ENCODE measurements at places on chromosomes 5 and 9.
A peak's percentile ranks its signal among the peaks of the same experiment; 100 is the strongest.

- peak; percentile 46 for DNase-seq
Measured at GRCh38 chr5:150596313-150596712, 44.1 kb upstream of the SYNPO start.

GRCh38 chr5:80239680-80240367 is 16.0 kb downstream of the SERINC5 start:
- DNase-seq: peak; percentile 57

- no peak for DNase-seq
Measured at GRCh38 chr9:93634311-93635185, 58.2 kb downstream of the PHF2 start.

DNA sequence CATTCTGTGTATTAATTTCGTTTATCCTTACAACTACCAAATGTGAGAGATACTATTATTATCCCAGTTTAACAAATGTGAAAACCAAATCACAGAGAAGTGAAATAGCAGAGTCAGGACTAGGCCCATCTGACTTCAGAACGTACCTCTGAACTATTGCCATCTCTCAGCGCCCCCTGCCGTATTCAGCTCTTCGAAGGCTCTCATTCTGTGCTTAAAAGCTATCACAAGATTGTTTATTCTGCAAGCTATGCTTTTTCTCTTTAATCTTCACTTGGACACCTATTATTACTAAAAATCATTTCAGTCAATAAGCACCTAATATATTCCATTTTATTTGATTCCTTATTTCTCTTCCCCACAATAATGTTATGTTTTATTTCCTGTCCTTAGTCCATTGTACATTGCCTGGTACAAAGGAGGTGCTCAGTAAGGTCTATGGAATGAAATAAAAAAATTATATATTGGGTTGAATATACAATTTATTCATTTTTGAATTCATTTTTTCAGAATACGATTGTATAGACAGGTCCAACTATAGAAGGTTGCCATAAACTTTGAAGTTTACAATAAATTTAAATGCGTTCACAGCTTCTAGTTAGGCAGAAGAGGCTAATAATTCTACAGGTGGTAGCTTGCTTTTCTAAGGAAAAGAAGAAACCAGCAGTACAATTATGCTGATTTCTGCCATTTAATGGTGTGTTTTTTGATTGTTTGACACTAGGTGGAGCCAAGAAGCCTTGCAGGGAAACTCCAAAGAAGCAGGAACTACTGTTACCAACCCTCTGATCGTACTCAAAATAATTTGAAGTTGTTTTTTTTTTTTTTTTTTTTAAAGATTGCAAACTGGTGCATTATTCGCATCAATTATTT is 202.2 kb upstream of the DMRTA1 start:
- DNase-seq: peak; percentile 81

- peak; percentile 72 for DNase-seq
Measured at GRCh38 chr5:169914766-169915165, 65.5 kb downstream of the INSYN2B start.

DNA sequence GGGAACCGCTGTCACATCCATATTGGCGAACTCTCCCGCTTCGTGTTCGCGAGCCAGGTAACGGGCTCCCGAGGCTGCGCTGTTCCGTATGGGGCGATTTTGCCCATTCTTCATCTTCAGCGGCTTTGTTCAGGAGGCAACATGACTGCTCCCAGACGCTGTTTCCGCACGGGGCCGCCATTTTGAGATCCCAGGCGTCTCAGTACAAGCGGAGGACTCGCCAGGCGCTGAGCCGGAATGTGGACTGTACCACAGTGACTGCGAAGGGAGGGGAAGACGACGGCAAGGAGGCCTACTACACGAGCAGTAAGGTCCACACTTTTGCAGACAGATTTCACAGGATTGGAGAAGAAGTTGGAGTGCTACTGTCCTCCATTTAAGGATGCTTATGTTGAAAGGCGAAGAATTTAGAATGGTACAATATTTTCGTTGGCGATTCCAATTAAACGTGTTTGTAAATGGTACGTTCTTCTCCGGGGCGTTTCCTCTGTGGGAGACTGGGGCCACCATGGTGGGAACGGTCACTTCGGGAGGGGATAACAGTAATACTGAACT is 41.6 kb upstream of the ZNF300 start:
- peak; percentile 93 for DNase-seq

GRCh38 chr5:168295574-168296201 is 4.2 kb downstream of the WWC1 start:
- peak; percentile 68 for DNase-seq

DNA sequence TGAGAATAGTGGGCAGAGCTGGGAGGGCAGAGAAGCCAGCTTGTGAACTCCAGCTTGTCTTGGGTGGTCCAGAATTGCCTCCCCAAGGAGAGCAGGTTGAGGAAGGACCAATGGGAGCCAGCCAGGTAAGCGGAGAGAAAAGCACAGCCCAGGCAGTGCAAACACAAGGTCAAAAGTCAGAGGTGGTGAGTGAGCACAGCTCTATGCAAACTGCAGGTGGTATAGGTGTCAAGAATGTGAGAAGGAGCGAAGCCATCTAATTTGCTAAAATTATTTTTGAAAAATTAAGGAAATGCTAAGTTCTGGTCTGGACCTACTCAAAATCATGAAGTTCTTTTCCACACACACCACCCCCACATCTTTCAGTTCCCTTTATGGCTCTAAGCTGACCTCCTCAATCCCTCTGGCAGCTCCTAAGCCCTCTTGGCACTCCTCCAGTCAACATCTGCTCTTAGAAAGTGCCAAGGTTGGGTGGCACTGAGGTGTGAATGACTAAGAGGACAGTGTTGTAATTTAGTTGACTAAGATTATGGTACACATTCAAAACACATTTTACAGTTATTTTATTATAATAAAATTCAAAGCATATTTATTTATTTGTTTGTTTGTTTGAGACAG is 6.6 kb upstream of the OTULINL start:
- no peak for DNase-seq

GRCh38 chr9:12973710-12974109 is 198.9 kb downstream of the LURAP1L start:
- no peak for DNase-seq

DNA sequence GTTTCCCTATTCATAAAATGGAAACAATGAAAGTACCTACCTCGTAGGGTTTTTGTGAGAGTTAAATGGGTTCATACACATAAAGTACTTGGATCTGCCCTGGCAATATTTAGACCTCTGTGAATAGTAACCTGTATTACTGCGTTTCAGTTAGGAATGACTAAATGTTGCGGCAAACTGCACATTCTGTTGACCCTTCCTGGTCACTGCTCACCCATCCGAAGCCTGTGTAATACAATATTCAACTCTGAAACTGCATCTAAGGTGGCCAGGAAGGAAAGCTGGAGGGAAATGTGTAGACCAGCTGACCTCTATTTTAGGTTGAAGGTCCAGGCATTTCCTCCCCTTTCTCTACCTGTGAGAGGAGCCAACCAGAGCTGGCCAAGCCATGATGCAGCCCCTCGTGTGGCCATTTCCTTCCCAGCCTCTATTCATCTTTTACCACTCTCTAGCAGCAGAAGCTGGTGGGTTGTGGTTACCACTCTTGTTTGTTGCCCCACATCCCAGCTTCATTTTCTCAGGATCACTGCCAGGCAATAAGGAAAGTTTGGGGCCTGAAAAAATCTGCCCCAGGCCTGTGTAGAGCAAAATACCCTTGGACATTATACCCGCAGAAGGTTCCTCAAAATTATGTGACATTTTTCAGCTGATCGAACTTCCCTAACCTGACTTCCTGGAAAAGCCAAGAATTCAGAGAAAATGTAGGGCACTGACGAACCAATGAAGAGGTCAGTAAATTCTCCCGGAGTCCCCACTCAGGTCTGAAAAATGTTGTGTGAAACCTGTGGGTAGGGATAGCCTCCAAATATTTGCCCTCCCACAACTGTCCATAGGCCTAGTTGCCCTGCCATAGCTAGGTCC is 20.5 kb upstream of the PDCD1LG2 start:
- no peak for DNase-seq

GRCh38 chr5:82347201-82347865 is 69.2 kb upstream of the RPS23 start:
- peak; percentile 60 for DNase-seq

GRCh38 chr9:85522459-85523092 is 219.2 kb downstream of the AGTPBP1 start:
- peak; percentile 67 for DNase-seq

DNA sequence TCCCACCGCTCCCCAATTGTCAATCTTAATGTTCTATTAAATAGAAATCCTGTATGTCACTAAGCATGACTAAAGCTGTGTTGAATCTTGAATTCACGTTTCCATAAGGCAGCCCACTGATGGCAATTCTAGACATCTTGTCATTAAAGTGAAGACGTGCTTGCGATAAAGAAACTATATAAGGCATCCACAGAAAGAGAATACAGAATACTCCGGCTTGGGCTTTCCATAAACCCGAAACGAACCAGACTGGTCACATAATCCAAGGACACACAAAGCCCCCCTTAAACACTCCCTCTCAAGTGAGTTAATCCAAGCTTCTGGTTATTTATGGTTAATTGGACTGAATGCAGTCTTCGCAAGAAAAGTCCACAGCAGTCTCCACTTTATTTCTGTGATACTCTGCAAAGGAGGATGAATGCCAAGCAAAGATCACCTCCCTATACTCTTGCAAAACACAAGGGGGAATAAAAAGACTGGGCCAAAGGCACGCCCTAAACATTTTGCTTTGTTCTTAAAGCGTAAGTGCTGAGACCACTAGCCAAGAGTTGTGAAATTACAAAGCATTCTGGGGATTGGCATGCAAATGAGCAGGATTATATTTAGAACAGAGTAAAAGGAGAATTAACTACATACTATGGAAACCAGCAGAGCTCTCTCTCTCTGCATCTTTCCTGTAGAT is 54.7 kb downstream of the DPYSL3 start:
- DNase-seq: peak; percentile 98

DNA sequence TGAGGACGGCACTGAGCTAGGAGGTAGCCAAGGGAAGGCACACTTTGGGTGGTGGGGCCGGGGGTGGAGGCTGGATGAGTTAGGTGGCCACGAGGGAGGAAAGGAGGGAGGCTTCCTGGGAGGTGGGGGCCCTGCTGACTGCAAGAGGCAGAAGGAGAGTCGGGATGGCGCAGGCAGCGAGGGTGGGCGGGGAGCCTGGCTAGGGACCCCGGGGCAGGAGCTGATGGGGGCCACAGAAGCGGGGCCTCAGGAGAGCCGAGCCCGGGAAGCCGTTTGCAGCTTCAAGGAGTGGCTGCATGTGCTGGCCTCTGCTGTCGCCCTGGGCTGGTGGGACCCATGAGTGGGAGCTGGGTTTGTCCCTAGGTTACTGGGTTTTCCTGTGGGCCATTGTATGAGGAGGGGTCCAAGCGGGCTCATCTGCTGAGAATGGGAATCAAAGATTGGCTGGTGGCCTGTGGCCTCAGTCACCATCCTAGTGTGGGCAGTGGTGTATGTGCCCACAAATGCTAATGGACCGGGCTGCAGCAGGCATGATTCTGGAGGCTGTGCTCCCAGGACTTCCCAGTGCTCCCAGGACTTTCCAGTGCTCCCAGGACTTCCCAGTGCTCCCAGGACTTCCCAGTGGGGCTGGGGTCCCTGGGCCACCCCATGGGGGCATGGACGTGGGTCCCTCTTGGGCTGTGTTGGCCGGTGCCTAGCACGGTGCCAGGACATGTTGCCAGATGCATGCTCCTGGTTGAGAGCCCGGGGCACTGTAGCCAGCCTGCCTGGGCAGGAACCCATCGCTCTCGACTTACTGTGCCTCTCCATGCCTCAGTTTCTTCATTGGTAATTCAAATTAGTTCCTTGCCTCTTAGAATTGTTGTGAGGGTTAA is 40.2 kb downstream of the UNC5A start:
- no peak for DNase-seq

Data from fibroblast of pulmonary artery (primary cell).